ENCODE measurements at places on chromosomes 16 and 17.

DNA sequence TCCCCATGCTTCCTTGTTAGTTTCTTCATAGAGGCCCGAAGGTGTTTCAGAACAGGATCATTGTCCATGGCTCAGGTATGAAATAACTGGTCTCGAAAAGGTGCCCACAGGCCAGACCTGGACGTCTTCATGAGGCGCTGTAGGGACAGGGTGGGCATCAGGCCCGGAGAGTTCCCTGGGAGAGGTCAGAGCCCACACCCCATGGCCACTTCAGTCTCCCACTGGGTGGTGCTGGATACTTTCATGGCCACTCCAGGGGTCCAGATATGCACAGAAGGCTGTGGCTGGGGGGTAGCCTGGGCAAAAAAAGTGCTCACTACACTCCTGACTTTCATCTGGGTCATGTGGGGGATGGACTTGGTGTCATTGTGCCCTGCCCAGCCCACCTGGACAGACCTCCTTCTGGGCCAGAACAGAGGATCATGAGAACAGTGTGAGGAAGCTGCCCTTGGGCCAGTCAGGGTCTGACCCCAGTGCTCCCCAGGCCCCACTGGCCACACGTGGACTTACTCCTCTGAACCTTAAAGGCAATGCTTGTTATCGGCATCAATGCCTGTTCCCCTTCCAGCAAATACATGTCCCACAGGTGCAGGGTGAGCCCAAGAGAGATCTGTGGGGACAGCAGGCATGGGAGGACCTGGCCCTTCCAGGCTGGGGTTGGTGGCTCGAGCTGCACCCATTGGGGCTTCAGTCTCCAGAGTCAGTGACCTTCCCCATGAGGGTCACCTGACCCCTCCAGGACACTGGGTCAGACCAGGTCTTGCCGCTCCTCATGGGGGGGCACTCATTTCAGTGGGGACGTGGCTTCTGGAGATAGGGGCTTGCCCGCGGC lies 36.9 kb downstream of the LGALS9 start:
- DNase-seq, result no peak

- no peak for DNase-seq
These were observed 14.2 kb downstream of the SLX4 start for GRCh38 chr16:3597226-3597625.

- DNase-seq, result no peak
These were observed 128.7 kb downstream of the PRKCA start for GRCh38 chr17:66430846-66431795.

DNA sequence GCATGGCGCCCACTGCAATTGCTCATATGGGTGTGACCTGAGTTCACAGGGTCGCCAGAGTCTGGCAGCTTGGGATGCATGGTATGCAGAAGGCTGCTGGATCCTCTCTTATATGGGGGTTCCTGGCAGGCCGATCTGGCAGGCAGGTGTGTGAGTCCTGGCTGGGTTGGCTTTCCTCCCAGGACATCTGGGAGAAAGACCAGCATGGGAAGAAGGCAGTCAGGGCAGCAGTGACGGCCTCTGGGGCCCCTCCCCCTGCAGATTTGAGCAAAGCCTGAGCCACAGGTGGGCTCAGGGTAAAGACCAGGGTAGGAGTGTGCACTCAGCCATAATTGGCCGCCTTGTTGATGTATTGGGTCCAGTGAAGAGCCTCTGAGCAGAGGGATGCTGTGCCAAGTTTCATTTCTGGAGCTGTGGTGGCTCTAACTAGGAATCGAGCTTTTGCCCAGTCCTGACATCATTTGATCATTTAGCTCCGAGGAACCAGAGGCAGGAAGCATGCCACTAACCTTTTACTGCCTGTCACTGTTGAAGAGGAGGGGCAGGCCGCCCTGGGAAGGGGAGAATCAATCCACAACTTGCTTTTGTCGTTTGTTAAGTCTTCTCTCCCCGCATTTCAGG lies 174.3 kb downstream of the CCDC182 start:
- no peak for DNase-seq

GRCh38 chr16:57528499-57529390 lies 7.6 kb downstream of the CCDC102A start:
- no peak for DNase-seq

DNA sequence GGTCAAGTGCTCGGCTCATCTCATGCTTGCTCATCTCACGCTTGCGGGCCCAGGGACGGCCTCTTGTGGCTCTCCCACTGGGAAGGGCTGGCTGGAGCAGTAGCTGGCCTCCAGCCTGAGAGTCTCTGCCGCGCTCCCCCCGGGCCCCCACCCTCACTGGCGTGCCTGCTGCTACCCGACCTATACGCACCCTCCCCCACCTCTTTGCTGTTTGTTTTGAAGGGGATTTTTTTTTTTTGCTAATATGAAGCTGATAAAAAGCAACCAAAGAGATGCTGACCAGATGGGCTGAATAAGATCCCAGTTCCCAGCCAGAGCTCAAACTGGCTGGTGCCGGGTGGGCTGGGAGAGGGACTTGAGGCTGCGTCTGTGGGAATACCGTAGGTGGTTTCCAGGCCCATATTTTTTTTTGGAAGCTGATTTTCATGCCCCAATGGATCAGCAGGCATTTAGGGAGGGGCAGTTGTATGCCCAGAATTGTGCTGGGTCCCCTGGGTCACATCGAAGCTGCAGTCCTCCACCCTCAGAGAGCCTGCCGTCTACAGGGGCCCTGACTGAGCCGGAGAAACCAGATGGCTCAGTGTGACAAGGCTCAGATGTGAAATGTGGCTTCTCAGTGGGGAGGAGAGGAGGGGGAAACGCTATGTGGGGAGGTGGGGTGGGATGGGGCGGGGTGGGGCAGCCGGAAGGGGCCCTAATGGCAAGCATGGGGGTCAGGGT lies 115.0 kb downstream of the RAP1GAP2 start:
- no peak for DNase-seq

GRCh38 chr17:79630821-79631639 lies 20.2 kb upstream of the RBFOX3 start:
- DNase-seq, result no peak

DNA sequence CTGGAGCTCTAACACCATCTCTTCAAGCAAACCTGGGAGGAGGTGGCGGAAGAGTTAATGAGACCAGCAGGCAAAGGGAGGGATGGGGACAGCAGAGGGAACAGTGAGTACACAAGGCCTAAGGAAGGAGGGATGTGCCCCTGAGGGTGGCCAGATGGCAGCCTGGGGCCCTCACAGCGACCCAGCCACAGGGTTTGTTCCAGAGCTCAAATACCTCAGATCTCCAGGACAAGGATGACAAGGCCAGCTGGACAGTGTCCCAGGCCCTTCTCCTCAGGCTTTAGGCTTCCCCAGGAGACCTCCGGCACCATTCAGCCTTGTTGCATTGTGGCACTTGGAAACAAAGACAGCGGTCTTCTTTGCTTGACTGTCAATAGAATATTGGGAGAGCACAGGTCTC lies 14.9 kb downstream of the CDIP1 start:
- DNase-seq, result no peak

DNA sequence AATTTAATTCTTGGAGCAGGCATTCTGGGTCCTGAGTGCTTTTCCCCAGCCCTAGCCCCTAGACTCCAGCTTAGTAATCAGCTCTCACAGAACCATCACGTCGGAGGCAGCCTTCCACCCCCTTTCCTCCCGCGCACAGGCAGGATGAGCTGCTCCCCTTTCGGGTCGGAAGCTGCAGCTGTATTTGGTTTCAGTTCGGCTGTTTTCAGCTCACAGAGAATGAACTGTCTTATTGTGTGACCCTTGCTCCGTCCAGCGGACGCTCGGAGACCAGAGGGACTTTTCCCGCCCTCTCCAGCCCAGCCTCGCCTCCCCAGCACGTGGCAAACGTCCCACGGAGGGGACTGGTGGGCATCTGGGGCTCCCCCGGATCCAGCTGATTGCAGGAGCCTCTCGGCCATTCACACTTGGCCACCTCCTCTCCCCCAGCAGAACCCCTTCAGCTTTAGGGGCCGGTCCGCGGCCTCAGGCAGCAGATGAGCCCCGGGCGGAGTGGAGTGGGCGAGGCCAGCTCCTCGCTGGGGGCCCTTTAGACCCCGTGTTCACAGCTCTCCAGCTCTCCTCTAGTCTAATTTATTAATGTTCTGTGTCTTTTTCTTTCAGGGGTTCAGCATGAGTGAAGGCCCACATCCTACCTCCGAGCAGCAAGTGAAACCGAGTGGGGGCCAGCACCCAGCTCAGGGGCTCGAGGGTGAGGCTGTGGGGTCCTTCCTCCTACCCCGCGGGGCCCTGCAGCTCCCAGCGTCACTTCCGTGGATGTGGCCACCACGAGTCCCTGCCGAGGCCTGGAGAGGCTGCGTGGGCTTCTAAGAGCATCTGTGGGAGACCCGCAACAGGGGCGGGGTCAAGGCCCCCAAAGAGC lies 863 bp upstream of the UTS2R start:
- DNase-seq, result no peak

DNA sequence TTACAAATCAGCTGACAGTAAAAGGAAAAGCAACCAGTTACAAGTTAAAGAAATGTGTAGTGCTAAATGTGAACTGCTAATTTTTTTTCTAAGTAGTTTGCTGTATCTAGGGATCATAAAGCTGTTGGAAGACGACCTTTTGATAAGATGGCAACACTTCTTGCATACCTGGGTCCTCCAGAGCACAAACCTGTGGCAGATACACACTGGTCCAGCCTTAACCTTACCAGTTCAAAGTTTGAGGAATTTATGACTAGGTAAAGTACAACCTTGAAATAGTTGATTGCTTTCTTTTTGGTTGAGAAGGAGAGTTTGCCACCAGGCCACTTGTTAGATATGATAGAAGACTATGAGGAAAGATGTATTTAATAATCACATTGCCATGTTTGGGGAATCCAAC lies 35.4 kb downstream of the OMG start:
- no peak for DNase-seq

DNA sequence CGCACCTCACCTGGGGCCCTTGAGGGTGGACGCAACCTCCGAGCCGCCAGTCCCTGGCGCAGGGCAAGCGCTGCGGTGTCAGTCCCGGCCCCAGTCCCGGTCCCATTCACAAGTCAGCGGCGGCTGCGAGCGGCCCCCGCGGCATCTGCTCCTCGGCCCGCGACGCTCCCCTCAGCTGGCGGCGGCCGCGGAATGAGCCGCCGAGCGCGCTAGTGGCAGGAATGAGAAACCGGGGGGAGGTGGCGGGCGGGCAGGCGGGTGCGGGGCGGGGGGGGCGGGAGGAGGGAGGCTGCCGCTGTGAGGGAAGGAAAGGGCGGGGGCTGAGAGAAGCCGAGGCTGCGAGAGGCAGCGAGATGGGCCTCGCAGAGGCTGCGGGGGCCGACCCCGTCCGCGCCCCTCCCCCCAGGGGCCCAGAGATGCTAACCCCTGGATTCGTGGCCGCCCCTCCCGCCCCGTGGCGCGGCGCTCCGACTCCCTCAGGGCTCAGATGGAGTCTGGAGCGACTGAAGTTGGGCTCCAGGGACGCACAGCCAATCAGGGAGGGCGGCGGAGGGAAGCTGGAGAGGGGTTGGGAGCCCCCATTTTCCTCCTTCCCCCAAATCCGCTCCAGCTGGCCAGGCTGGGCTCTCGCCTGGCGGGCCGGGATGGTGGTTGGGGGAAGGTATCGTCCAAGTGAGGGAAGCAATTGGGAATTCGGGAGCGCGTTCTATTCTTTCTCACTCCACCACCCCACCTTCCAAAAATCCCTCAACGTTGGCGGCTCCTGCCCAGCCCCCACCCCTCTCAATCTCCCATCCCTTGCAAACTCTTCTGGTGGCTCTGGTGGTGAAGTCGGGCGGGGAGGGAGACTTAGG lies at the start of gene CDH11:
Gene CDH11 (minus strand): TSS at position 194 of the 854 bp plus-strand sequence. CDS start 117,194 bp downstream, outside the sequence.
- no peak for DNase-seq

- DNase-seq, result no peak
These were observed 115.6 kb downstream of the MAP2K4 start for GRCh38 chr17:12136243-12136642.

DNA sequence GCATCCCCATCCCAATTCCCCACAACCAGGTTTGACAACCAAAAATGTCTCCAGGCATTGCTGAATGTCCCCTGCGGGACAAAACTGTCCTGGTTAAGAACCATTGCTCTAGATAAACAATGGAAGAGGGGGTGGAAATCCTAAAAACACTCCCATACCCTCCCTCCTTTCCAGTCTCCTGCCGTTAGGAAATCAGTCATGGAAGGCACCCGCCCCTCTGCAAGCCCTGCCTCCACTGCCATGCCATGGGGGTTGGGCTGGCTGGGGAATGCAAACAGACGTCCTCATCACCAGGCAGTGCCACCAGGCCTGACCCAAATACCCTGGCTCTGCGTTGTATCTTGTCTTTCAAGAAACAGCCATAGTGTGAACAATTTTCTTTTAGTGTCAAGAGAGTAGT lies 57.5 kb downstream of the CYTH1 start:
- DNase-seq, result no peak

GRCh38 chr17:66682283-66682682 lies 152.6 kb upstream of the CACNG5 start:
- no peak for DNase-seq

- no peak for DNase-seq
These were observed 166.2 kb upstream of the RPL38 start for GRCh38 chr17:74037320-74037719.

- DNase-seq, result no peak
These were observed 868 bp downstream of the FAM20A start for GRCh38 chr17:68600067-68600930.

GRCh38 chr16:85466304-85466700 lies 146.8 kb upstream of the GSE1 start:
- no peak for DNase-seq

GRCh38 chr17:50898369-50899004 lies 32.3 kb upstream of the TOB1 start:
- DNase-seq, result no peak

DNA sequence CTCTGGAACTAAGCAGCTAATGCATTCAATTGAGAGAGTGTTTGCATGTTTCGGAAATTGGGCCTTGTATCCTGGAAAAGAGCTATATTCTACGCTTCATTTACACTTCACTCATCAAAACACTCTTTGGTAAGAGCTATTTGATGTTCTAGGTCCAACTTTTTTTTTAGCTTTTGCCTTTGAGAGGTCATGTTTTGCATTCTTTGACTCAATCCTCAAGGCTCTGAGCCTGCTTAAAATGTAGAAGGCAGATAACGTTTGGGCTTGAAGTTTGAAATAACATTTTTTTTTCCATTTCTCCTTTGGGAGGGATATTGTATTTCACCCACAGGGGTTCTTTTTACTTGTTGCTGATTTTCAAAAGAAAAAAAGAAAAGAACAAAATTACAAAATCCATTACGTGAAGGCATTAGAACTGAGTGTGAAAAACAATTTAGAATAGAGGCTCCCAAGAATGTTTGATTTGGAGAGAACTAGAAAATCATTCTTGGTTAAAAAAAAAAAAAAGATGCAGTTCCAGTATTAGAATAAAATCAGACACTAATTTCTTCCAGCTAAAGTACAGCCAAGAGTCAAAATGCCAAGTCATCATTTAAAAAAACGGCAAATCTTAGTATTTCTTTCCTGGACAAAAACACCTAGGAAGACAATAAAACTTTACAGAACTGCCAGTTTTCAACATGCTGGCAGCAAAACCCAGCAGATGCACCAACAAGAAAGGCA lies 268.5 kb downstream of the GRIN2A start:
- no peak for DNase-seq

Data from stimulated activated CD8-positive, alpha-beta memory T cell treated with anti-CD3 and anti-CD28 coated beads, Interleukin-12 subunit alpha, Interleukin-12 subunit beta, amount 100 ng/mL, for 4 hours (primary cell).